ENCODE measurements at places on chromosomes 12 and 14. TPM values are rescaled to one million over a fixed set of nuclear protein-coding genes. Genes with fewer than 3 reads are reported as not detected.

Gene PSEN1
- 65.7 TPM for total RNA-seq

Gene SDR39U1
- 86.1 TPM for total RNA-seq

Gene GRIN2B
- total RNA-seq, result 1.1 TPM

Gene RPL10L
- total RNA-seq, result 68.8 TPM

Gene CLEC4E
- total RNA-seq, result 3.2 TPM

Data from testis (tissue), 5 donors.